ENCODE measurements at places on chromosomes 16 and 17.

DNA sequence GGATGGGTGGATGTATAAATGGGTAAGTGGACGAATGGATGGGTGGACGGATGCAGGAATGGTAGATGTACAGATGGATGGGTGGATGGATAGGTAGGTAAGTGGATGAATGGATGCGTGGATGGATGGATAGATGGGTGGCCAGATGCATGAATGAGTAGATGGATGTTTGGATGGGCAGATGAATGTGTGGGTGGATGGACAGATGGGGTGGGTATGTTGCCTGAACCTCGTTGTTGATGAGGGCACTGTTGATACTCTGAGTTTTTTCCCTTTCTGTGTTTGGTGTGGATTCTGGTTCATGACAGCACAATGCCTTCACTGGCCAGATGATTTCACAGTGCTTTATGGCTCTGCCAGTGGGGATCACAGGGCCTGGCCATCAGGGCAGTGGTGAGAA is 208.3 kb downstream of the NPIPB11 start:
- no peak for DNase-seq

GRCh38 chr17:63275318-63275970 is 170.7 kb downstream of the CYB561 start:
- peak; percentile 67 for DNase-seq

- DNase-seq = no peak
These were observed 8.7 kb downstream of the CCL17 start for GRCh38 chr16:57413301-57413730.

GRCh38 chr17:2796164-2797125 is at the start of gene RAP1GAP2:
TSS of gene RAP1GAP2 (plus strand) at chr17:2796438. CDS start at chr17:2796528, 90 bp downstream.
- no peak for DNase-seq

All from AG08396 (cell line).